ENCODE measurements at places on chromosomes 7 and 10.
A peak's percentile ranks its signal among the peaks of the same experiment; 100 is the strongest.

DNA sequence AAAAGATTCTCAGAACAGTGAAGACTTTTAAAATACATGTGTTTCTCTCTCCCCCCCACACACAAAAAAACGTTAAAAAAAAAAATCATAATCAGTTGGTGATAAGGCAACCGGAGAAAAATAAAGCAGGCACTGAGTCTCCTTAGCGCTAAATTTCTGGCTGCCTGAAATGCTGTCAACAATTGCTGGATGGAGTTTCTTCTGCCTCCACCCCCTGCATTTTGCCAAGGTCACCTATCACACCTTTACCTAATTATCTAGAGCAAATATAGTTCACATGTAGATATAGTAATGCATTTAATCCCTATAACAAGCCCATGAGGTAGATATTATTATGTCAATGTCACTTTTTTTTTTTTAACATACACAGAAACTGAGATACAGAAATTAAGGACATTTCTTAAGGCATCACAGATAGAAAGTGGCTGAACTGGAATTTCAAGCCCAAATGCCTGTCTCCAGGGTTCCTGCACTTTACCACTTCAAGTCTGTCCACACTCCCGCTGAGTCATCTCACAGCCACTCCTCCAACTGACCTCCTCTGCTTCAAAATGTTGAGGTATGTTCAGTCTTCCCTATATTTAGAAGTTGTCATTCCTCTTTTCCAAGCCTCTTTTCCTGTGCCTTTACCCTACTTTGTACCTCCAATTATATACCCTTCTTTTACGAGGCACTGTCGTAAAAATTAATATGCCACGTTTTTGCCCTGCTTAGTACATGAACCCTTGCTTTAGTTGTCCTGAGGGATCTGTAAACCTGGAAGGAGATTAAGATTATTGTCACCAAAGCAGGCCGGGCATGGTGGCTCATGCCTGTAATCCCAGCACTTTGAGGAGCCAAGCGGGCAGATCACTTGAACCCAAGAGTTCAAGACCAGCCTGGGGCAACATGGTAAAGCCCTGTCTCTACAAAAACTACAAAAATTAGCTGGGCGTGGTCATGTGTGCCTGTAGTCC, 72.8 kb upstream of the MPP7 start:
- no peak for DNase-seq

DNA sequence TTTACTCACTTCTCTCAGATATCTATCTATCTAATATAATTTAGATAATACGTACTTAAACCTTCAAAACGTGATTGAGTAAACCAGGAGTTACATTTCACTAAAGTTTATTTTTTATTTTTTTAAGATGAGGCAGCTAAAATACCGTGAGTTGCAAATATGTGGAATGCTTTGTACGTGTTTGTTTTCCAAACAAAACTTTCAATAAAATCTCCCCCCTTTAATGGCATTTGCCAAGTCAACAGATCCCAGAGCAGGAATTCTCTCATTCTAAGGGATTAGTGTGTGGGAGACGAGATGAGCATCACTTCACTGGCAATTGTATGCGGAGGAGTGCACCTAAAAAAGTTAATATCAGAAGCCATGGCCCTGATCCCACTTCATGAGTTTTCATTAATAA, 53.7 kb upstream of the MAGI2 start:
- DNase-seq: no peak

DNA sequence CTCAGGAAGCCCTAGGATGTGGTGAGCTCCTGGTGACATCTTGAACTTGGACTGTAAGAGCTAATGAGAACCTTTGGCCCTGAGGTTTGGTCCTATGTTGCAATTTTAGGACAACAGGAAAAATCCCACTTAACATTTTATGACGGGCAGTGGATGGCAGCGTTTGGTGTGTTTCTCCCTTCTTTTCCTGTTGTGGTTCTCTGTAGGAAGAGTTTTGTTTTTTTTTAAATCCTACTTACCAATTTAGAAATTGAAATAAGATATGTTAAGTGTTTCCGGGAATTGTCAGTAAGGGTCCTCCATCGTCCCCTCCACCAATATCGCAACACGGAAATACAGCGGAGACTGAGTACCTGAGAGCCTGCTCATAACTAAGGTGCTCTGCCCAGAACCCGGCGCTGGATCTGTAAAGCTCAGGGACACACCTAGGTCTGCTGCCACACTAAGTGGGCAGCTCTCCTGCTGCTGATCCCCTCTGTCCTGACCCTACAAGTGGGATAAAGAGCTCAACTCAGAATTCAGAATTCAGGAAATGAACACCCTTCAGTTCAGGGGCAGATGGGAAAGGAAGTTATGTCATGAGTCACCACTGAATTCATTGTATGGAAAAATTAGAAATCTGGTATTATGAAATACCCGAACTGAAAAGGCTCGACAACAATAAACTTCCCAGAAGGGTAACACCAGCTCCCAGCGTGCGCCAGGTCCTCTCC, 9.1 kb upstream of the PROSER2 start:
- no peak for DNase-seq

- DNase-seq: no peak
Observed at GRCh38 chr10:131211146-131211545, 100.4 kb downstream of the TCERG1L start.

DNA sequence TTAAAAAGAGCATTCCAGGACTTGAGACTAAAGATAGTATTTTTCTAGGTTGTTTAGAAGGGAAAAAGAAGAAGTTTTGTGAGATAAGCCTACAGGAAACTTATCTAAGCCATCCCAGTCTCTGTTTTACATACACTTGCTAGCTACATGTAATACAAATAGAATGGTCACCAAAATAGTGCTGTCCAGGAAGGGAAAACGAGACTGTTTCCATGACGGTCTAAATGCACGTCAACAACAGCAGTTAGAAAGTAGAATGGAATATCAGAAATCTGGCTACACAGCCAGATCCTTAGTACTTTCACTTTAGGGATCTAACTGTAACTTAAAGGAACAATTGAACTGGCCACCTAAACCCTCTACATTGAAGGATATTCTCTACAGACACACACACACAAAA, 117.6 kb downstream of the TSPAN12 start:
- no peak for DNase-seq

GRCh38 chr10:69004821-69005220, 16.2 kb downstream of the KIFBP start:
- DNase-seq: no peak

DNA sequence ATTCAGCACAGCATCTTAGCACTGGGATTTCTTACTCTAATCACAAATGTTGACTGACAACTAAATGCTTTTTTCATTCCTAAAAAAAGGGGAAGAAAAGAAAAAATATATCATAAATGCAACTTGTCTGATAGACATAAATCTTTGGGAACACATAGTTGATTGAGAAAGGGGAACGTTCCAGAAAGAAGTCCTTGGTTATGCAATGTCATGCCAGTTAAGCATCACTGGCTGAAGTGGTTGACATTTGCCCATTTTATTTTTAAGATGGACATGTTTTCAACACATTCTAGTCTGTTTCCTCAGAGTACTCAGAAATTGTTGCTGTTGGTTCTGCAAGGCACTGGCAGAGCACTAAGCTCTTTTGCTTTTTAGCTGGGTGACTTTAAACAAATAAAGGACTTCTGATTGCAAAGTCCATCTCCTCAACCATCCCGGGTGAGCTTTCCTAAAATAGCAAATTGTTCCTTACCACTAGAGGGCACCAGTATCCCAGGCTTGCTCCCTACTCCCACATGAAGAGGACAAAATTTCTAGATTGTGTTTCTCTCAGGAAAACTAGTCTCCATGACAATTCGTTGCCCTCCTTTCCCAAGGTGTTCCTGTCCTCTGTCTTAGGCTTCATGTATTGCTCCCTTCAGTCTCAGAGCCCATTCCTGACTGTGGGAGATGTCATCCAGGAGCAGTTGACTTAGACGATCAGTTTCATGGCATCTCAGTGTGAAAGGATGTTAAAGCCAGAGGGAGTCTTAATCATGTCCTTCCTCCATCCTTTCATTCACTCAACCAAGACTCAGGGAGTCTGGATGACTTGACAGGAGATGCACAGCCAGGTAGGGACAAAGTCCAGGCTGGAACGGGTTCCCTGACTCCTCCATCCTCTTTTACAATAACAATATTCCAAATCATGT, 23.9 kb downstream of the OPALIN start:
- DNase-seq: no peak

DNA sequence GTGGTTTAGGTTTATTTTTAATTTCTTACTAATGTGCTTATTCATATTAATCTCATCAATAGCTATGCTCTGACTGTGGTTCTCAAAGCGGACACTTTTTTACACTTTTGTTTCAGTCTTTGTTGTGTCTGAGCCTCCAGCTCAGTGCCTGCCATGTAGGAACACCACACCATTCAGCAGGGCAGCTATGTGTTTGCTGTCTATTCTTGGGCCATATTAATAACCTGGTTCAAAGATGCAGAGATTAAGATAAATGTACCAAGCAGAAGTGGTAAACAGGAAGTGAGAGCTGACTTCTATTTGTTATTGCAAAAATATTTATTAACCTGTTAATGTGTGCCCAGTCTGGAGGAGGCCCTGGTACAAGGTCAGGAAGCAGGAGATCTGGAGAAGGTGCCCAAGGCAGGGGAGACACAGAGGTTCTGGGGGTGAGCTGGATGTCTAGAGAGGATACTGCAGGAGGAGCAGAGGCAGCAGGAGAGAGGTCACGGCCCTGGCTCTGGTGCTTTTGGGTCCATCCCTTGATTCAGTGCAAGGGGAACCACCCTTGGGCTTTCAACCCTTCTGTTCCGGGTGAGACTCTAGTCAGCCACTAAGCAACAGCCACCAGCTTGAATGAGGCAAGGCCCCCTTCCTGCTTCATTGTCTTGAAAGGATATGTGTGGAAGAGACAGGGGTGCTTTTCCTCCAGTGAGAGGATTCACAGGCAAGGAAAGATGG, 1.9 kb downstream of the TBXAS1 start:
- DNase-seq: no peak

DNA sequence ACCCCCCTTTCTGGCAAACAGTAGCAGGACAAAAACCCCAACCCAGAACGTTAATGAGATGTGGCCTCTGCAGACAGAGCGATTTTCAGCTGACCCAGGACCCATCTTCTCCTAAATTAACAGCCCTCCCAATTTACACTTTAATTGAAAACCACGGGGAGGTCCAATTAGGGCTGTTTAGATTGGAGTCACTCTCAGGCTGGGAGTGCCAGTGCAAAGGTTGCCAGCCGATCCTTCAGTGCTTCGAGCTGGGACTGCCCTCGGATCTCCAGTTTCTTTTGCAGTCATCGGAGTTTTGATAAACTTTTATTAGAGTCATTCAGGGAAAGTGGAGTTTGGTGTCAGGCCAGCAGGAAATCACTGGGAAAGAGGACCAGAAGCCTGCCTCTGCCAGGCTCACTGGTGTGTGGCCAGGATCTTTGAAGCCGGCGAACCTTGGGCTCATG, 108.0 kb downstream of the DOCK1 start:
- DNase-seq: no peak

DNA sequence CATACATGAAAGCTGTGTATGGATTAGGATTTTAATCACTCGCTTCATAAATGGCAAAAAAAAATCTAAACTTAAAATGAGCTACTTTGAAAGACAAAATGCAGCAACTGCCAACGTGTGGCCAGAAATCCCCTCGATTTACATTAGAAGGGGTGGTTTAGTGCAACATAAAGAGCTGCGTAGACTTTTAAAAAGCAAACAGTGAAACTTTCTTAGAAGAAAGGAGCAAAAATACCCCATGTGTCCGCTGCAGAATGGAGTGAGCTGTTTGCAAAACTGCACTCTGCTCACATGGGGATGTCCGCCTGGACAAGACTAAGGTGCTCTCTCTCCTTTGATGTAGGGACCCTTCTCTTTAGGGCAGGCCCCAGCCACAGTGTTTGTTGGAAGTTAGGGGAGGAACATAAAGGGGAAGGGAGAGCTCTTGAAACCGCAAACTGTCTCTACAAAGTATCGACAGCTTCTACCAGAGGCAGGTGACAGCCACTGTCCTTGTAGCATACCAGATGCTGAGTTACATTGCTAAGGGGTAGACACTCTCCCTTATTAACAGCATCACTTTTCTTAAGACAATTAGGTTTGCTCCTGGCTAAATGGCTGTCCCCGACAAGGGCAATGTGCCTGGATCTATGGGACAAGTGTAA, 528.1 kb downstream of the KCNMA1 start:
- DNase-seq: no peak

DNA sequence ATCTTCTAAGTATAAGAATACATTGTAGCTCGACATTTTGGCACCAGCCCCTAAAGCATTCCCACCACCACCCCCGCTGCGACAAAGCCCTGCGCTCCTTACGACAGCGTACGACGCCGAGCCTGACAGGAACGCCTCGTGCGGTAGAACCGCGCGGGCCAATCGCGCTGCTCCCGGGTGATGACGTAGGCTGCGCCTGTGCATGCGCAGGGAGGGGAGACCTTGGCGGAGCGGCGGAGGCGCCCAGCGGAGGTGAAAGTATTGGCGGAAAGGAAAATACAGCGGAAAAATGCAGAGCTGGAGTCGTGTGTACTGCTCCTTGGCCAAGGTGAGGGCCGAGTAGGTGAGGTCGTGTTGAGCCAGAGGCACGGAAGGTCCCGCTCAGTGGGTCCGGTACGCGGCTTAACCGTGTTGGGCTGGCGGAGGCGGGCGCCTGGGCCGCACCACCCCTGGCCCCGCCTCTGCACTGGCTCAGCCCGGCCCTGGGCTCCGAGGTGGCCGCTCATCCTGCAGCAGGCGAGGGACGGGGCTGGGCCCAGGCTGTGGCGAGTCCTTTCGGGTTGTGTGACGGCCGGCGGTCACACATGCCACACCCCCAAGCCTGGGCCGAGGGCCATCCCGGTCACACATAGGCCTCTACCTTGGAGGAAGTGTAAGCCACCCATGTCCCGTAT, at the start of gene DLD:
Gene DLD (plus strand): TSS at position 222 of the 674 bp plus-strand sequence. CDS start 68 bp downstream, at position 290.
- peak; percentile 96 for DNase-seq

DNA sequence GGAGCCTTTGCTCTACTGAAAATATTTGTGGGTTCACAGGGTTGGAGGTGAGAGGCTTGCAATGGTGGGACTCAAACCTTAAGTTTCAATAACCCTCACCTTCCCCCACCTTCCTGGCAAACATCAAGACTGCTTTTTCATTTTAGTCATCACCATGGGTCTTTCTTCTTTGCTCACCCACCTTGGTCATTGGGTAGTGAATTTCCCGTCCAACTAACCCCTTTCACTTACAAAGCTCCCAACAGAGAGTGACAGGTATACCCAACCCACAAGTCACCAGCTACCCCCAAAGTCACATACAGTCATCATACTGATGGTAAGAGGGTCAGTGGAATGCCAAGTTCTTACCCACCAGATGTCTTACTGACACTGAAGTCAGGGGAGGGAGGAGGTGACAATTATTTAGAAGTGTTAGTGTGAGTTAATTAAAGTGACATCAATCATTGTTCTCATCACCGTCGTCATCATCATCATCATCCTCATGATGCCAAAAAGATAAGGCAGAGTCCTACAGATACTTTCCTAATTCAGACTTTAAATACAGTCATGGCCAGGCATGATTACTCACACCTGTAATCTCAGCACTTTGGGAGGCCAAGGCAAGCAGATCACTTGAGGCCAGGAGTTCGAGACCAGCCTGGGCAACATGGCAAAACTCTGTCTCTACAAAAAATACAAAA, 49.0 kb downstream of the PIK3AP1 start:
- no peak for DNase-seq

- DNase-seq: no peak
Observed at GRCh38 chr7:139183878-139184338, 47.1 kb upstream of the UBN2 start.
